CD4-positive, alpha-beta T cell treated with Interleukin-6 at 100 ng/mL for 8 hours (primary cell): ENCODE measurements at places on chromosomes 13 and 19.
A peak's percentile ranks its signal among the peaks of the same experiment; 100 is the strongest.

DNA sequence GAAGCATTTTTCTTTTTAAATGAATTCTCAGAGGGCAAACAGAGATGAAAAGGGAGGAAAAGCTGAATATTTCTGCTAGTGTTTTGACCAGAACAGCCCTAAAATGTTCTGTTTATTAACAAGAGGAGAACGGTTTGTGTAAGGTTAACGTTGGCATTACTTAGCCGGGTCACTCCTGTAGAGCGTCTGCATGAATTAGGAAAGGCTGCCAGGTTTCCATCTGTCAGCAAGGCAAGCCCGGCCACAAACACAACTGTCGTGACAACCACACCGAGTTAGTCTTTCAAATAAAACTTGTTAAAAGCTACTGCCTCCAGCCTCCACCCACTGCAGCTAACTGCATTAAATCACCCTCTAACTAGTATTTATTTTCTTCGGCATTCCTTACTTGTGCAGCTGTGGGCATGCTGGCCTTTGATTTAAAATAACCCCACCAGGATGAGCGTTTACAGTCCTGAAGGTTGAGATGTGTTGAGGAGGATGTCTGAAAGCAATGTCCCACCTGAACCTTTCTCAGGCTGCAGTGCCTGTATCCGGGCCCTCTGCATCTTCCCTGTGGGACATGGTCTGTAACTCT is 527.9 kb downstream of the FGF9 start:
- DNase-seq, result no peak

DNA sequence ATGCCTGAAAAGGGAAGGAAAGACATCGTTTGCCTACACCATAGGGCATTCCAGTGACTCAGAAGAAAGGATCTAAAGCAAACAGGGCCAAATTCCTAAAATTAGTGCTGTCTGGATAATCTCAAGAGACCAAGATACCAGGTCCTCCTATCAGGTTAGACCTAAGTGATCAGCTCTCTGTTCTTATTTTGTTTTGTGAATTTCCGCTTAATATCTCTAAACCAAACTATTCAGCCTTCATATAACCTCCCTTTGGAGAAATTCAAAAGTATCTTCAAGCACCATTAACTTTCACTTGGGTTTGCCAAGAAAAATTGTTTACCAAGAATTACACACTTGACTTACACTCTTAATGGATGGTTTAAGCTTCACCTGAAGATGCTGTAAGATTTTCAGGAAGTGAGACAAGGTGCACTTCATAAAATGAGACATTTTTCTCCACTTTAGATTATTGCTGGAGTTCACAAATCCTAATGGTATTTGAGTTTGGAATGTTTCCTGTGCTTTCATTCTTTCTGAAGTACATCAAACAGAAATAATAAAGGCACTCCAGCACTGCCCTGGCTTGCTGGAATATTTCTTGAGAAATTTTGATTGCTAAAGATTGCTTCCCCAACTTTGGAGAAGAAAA is 376.1 kb downstream of the LMO7 start:
- no peak for DNase-seq

DNA sequence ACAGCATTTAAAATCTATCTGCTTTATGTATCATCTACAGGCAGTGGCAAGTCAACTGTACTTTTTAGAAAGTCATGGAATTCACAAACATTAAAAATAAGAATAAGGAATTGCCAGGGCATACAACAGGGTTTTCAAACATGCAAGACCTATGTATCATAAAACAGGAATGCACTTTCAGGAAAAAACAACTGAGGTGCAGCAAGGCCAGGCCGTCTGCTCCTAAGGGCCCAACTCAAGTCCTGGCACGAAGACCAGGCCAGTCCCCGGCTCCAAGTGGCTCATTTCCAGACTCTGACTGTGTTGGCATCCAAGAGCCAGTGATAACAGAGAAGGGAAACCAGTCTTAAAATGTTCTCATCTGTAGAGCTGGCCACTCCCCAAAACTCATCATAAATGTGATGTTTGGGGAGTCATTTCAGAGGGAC is 7.1 kb downstream of the RFX2 start:
- no peak for DNase-seq

DNA sequence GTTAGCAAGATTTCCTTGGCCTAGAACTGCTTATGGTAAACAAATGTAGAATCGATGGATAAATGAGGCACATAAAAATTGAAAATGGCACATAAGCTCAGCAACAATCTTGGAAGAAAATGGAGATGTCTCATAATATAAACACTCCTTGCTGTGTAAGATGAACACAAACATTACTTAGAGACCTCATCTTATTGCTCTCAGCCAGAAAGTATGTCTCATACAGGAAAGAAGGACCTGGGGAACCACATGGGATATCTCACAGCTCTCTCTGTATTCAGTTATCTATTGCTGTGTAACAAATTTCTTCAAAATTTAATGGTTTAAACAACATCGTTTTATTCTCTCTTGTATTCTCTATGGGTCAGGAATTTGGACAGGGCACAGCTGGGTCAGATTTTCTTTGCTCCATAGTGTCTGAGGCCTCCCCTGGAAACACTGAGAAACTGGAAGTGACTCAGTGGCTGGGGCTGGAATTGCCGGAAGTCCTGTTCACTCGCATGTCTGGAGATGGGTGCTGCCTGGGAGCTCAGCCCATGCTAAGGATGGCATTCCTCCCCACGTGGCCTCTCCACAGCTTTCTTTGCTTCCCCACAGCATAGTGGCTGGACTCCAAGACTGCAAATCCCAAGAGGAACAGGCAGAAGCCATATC is 105.1 kb downstream of the NUFIP1 start:
- no peak for DNase-seq

GRCh38 chr19:45121827-45122345 is 28.9 kb downstream of the PPP1R37 start:
- no peak for DNase-seq

- DNase-seq, result no peak
These were observed 548.7 kb downstream of the PCDH9 start for GRCh38 chr13:66681403-66681802.

- DNase-seq, result no peak
These were observed 15.6 kb upstream of the HMGB1 start for GRCh38 chr13:30481241-30481760.

DNA sequence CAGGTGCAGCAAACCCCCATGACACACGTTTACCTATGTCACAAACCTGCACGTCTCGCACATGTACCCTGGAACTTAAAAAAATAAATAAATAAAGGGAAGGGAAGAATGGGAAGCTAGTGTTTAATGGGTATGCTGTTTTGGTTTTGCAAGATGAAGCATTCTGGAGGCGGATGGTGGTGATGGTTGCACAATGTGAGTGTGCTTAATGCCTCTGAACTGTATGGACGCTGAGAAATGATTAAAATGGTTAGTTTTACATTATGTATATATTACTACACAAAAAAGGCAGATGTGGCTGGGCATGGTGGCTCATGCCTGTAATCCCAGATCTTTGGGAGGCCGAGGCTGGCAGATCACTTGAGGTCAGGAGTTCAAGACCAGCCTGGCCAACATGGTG is 17.8 kb downstream of the NFILZ start:
- DNase-seq, result no peak

- peak; percentile 93 for DNase-seq
These were observed at the start of gene UPF3A for GRCh38 chr13:114281351-114282040. Gene UPF3A, plus strand, starts transcription at chr13:114281601. Its CDS starts 39 bp downstream, at chr13:114281640.

DNA sequence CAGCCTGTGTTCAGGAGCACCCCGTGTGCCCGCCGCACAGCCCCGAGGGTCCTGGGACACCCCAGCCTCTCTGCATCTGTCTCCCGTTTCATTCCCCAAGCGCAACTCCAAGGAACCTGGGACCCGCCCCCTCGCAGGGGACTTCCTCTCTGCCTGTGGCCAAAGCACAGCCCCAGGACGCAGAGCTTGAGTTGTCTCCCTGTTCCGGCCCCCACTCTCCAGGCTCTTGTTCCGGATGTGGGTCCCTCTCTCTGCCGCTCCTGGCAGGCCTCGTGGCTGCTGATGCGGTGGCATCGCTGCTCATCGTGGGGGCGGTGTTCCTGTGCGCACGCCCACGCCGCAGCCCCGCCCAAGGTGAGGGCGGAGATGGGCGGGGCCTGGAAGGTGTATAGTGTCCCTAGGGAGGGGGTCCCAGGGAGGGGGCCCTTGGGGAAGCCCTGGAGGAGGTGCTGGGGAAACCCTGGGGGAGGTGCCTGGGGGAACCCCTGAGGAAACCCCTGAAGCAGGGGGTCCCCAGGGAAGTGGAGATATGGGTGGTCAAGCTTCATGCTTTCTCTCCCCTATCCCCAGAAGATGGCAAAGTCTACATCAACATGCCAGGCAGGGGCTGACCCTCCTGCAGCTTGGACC is 1.3 kb downstream of the HCST start:
- DNase-seq, result peak; percentile 94

DNA sequence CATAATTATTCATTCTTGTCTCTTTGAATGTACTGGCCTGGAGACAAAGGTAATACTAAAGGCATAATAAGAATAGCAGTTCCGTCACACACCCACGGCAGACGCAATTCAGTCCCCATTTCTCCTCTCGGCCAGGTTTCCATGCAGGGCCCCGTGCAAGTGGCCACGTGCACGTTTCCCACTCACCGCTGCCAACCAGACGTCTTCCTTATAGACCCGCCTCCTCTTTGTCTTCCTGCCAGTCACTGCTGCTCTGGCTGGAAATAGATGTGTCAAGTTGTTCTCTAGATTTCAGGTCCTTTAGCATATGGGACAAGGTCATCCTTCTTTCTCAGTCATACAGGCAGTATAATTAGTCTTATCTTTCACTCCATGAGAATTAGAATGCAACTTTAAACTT is 204.3 kb downstream of the SUCLA2 start:
- no peak for DNase-seq

DNA sequence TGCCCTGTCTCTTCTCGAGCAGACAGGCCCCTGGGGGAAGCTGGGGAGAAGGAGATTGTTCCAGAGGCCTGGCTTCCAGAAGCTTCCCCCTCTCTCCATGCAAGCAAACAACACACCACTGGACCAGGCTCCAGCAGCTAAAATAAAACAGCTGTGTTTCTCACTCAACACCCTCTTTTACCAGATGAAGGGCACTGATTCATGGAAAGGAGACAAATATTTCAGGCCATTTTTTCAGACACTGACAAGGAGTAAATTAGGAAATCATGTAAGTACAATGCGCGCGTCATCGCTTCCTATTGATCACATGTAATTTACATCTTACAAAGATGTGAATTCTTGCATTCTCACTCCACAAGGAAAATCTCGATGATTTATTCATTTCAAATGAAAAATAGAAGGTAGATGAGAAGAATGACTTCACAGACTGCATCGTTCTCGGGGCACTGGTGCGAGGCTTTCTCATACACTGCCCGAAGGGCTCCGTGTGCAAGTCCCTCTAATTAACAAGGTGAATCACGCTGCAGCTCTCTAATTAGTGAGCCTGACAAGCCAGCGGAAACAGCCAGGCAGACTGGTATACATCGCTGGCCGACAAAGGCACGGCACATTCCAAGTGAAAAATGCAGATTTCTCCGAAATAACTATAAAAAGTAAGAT is 153.6 kb downstream of the KCTD15 start:
- no peak for DNase-seq

DNA sequence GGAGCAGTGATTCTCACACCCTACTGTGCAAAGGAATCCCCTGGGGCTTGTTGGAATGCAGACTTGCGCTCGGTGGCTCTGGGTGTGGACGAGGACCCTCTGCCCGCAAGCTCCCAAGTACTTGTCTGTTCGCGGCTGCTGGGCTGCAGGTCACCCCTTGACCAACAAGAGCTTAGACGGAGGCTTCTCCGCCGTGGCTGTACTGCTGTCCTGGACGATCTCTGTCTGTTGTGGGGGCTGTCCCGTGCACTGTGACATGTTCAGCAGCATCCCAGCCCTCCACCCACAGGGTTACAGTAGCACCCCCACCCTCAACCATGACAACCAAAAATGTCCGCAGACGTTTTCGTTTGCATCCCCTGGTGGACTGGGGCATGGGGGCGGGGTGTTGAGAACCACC is 22.9 kb upstream of the SLC15A1 start:
- DNase-seq, result no peak

DNA sequence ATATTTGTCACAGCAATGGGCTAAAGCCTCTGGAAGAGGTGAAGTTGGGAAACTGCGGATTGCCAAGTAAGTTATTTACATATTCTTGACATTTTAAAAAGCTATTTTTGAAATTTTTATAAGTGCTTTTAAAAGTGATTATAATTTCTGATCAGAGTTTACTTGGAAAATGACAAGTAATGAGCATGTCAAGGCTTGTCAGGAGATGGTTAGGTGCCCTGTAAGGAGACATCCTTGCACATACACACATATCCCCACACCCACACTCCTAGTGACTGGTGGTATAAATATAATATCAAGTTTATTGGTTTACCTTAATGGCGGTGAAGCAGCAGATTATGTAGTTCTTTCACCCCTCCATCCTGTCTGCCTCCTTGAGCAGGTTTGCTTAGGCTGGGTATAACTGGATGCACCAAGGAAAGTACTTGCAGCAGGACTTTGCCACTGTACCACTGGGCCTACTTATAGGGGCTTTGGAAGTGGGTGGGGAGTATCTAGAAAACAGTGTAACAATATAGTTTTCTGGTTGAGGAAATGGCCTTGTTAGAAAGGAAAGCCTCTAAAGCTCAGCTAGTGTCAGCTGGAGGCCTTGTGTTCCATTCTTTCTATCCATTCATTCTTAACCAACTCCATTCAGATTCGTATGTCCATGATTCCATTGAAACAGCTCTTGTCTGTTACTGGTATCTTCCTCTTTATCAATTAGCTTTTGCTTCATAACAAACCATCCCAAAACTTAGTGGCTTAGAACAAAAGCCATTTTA is 16.6 kb downstream of the GTF2F2 start:
- no peak for DNase-seq

GRCh38 chr13:84630476-84630875 is 748.2 kb upstream of the SLITRK1 start:
- DNase-seq, result no peak

- DNase-seq, result no peak
These were observed 19.5 kb downstream of the FAM124A start for GRCh38 chr13:51241720-51242119.

- peak; percentile 84 for DNase-seq
These were observed 5.1 kb downstream of the GRIN2D start for GRCh38 chr19:48398375-48399235.

- no peak for DNase-seq
These were observed 1.5 kb downstream of the FCAR start for GRCh38 chr19:54875506-54875905.

- peak; percentile 75 for DNase-seq
These were observed 9.4 kb upstream of the CEACAM16 start for GRCh38 chr19:44689290-44690130.
